ENCODE measurements at places on chromosomes 3 and 15.

- DNase-seq, result no peak
These were observed 44.3 kb downstream of the UBP1 start for GRCh38 chr3:33395900-33396299.

GRCh38 chr3:125480656-125481374 is 39.2 kb downstream of the SNX4 start:
- DNase-seq, result no peak

DNA sequence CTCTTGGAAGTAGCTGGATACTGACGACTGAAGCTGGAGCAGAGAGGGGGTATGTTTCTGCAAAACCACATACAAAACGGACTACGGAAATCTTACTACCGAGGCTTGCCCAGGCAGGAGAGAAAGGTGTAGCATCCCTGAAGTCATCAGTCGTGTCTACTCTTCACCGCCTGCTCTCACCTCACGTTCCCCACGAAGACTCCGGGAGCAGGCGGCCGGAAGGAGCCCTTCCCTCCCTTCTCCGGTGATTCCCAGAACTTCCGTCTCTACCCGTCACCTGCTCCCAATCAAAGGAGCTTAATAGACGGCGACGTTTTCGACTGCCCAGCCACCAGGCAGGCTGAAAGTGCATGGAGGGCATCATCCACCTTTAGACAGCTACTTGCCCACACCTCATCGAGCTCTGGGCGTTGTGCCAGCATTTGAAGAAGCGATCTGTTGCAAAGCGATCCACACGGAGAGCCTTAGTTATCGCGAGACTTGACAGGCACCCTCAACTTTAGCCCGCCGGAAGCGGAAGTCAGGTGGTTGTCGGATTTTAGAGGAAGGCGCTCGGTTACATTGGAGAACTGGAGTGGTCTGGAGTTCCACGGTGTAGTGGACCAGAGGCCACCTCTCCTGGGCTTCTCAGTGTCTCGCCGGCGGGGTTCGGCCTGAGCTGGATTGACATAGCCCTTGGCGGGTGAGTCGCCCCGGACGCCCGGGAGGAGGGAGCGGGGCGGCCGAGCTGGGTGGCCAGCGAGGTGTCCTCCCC is at the start of gene RAMAC:
TSS of gene RAMAC (plus strand) at position 523 of the 754 bp plus-strand sequence. CDS start 2,809 bp downstream, outside the sequence.
- DNase-seq, result peak; percentile 69

DNA sequence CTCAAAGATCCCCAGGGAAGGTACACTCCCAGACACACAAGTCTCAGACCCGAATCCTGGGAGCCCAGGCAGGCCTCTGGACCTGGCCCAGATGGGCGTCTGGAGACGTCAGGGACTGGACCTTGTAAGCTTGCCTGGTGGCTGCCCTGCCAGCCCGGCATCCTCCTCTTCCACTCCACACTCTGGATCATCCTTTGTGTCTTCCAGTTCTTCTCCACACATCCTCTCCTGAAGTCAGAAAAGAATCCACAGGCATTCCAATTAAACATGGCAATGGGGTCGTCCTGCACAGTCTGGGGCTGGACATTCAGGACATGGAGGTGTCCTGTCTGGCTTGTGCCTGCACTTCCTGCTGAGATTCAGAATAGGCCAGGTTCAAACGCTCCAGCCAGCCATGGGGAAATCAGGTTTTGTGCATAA is 208.8 kb upstream of the IGF1R start:
- no peak for DNase-seq

DNA sequence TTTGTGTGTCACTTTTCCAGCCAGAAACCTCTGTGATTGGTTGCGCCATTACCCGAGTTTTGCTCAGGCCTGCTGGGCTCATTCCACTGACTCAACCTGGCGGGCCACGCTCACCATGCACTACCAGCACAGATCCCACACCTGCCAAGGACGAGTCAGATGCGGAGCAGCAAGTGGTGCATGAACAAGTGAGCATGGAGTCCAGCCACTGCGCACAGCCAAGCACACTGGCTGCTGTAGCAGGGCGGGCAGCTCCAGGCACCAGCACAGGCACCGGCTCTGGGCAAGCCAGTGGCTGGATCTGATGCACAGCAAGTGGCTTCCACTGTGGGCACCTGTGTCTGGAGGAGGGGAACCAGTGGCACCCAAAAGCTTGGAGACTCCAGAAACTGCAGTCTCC is 110.4 kb downstream of the CBLB start:
- no peak for DNase-seq

DNA sequence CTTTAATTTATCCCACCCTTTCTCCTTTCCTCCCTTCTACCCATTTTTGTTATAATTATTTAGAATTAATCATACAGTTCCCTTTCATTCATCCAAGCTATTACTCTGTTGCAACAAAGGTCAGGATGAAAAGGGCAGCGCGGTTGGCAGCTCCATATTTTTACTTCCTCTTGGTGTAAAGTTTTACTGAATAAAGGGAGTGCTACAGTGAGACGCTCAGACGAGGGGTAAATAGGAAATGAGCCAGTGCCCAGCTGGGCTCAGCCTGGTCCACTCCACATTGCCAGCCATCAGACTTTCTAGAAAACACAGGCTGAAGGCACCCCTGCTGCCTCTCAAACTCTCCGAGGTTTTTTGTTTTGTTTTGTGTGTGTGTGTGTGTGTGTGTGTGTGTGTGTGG is 21.9 kb upstream of the ZBTB38 start:
- no peak for DNase-seq

DNA sequence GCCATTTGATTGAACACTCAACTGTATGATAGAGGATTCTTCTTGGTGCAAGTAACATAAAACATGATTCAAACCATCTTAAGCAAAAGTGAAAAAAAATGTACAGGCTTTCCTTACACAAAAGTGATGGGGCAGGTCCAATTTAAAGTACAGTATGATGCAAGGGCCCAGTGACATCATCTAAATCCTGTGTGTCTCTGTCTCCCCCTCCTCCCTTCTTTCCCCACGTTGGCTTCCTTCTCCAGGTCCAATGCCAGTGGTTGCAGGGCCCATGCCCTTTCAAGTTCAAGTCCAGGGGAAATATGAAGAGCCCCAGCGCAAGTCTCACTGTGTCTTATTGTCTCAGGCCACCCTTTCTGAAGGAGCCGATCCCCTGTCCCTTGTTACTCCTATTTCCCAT is 332.3 kb downstream of the SHQ1 start:
- DNase-seq, result no peak

DNA sequence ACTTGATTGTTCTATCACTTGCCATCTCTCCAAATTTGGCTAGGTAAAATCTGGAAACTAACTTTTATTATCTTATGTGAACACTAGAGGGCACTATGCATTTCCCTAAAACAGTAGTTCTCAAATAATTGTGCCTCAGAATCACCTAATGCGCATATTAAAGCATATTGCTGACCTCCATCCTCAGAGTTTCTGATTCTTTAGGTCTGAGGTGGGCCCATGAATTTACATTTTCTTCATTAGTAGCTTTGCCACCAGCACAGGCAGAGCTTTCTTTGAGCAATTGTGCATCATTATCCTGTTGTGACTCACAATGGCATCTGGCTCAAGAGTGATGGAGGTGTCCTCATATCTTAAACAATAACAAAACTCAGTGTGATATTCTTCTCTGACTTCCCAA is 17.5 kb upstream of the BCHE start:
- no peak for DNase-seq

Measured in stimulated activated CD8-positive, alpha-beta memory T cell treated with anti-CD3 and anti-CD28 coated beads, Interleukin-15, amount 100 ng/mL, for 24 hours (primary cell).